ENCODE measurements at places on chromosomes 1 and 21.

DNA sequence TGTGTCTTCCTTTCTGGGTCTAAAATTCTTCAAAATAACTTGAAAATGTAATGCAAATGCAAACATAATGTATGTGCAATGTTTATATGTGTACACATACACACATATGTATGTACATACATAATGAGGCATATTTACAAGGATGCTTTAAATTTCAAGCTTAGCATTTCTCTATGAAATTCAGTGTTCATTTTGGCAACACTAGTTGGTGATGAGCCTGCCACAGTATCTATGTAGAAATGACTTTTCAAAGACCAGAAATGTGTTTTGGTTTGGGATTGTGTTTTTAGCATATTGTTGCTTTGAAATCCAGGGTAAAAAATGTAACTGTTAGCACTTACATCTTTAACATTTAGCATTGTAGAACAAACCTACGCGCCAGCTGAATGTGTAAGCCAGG is 10.1 kb downstream of the GABPA start:
- no peak for DNase-seq

DNA sequence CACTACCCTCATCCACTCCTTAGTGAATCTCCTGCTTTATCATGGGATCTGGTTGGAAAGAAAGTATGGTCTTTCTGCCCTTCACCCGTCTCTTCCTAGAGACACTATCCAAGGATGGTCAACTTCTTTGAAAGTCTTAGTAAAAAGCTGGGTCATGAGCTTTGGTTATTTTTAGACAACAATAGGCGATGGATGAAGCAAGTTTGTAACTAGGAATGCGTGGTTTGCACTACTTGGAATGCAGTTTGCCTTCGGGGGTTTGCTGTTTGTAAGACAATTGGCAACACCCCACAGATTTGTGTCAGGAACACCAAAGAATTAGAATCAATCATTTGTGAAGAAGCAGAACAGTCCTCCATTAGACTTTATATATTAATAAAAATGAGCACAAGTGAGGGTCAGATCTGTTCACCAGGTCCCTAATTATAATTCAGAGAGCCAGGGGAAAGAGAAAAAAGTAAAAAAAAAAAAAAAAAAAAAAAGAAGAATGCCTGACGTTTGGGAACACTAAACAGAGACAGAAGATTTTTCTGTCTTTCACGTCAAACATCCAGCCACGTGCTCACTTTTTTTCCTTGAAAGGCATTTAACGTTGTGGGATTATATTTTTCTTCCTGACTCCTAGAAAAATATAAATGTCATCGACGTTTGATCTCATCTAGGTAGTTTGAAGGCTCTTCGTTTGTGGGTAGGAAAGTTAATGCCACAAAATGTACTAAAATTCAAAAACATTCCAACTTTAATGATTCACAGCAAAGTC is 60.7 kb upstream of the BTG3 start:
- DNase-seq = no peak

DNA sequence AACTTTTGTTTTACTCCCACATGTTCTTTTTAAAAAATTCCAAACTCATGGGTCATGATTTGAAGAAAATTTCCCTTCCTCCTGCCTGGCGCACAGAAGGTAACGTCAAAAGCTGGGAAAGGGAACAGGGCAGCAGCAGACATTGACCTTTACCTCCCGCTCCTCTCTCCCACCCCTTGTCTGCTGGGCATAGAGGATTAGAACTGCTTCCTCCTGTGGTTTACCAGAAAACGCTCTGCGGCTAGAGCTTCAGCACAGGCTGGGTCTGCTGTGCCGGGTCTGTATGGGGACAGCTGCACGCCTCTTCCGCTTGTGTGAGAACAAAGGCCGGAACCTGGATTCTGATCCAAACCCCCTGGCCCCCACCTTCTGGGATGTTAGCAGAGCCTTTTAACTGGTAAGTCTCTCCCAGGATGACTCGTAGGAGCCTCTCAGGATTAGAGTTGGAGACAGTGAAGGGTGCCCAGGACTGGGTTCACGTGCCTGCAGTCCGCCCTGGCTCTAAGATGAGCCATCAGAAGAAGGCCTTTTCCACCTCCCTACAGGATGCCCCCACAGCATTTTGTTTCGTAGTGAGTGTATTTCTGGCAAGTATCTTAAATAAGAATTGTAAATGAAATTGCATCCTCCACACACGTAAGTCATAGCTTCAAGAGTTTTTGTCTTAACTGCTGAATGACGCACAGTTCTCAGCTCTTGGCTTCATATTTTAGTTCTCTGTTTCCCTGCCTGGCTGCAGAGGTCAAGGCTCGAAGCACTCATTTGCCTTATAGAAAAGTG is 5.2 kb downstream of the H6PD start:
- no peak for DNase-seq

DNA sequence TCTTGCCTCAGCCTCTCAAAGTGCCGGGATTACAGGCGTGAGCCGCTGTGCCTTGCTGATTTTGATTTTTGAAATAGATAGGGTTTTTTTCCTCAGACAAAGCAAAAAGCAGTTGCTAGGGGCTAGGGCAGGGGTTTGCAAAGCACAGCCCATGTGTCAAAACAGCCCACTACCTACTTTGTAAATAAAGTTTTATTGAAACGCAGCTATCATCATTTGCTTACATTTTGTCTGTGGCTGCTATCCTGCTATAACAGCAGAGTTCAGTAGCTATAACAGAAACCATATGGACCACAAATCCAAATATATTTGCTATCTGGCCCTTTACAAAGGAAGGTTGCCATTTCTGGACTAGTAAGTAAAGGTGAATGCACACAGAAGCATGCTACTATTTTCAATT is 44.8 kb downstream of the NUF2 start:
- DNase-seq = no peak

DNA sequence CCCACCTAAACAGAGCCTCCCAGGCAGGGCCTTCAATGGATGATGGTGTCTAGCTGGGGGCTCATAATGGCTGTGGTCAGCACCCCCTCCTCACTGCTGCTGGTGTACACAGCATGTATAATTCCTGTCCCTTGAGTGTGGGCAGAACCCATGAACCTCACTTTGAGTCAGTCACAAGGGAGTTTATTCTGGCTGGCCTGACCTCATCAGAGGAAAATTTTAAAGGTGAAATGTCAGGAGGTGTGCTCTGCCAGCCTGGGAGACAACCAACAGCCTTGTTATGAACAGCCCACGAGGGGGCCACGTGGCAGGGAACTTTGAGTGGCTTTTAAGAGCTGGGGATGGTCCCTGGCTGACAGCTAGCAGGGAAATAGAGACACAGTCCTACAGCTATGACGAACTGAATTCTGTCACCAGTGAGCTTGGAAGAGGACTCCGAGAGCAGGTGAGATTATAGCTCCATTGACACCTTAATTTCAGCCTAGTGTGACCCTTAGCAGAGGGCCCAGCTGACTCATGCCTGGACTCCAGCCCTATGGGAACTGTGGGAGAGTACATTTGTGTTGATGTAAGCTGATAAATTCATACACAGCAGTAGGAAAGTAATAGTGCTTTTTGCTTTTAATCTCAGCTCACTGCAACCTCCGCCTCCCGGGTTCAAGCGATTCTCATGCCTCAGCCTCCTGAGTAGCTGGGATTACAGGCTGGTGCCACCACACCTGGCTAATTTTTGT is 73.5 kb upstream of the RUNX3 start:
- DNase-seq = no peak

DNA sequence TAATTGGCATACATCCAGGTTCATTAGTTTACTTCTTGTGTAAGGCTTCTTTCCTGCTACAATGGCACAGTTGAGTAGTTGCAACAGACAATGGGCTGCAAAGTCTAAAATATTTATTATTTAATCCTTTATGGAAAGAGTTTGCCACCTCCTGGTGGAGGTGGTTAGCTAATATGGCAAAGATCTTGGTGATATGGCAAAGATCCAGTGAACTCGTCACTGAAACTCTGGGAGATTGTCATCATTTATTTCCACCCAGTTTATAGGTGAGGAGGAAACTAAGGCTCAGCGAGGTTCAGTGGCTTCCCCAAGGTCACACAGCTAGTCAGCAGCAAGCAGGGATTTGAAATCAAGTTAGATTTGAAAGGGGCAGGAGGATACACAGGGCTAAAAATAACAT is 16.1 kb upstream of the IFFO2 start:
- DNase-seq = no peak

DNA sequence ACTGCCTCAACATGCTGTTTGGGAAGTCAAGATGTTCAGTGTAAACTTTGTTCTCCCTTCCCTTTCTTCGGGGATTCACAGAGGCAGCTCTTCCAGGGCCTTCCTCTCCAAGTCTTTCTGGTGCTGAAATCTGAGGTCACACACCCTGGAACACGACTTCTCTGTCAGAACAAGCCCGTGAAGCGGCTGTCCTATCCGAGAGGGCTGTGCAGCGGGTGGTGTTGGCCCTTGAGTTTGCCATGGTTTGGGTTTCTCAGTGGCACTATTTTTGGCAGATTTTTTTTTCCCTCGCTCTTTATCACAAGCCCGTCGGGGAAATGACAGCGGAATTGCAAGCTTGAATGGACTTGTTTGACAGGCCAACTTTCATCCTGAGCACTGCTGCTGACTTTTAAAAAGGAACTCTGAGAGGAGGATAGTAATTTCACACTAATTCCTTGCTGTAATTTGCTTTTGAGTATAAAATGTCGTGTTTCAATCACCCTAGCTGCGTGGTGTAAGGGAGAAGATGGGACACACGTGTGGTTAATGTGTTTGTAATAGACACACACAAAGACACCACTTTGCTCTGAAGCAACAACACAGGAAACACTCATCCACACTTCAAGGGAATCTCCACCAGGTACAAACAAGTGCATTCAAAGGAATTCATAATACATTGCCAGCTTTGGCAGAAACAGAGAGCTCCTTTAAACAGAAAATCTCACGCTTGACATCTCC is 60.1 kb upstream of the TARBP1 start:
- DNase-seq = no peak

- DNase-seq = no peak
These were observed 4.4 kb upstream of the DVL1 start for GRCh38 chr1:1353389-1354151.

DNA sequence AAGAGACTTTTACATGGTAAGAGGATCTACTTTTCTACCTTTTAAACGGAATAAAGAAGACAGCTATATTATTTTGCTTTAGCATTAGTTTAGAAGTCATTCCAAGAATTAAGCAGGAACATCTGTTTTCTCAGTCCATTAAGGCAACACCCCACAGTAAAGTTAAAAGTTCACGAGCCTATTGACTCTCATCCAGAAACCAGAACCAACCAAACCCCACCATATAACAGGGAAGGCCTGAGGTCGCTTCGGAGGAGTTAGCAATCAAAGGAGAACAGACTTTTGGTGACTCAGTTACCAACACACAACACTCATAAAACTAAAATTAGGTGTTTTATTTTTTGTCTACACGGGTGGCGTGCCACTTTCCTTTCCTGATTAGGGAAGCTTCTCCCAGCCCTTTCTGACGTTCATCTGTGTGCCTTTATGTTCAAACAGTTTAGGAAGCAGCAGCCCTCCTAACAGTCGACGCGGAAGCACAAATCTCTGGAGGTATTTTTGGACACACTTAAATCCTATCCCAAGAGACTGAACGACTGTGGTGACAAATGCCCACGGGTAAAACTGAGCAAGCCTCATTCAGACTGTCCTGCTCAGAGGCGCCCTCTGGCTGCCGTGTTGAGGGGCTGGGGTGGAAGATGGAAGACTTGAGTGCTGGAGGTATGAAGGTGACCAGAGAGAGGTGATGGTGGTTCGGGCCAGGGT is 8.6 kb upstream of the PLA2G2C start:
- no peak for DNase-seq

- no peak for DNase-seq
These were observed 28.2 kb downstream of the LACTBL1 start for GRCh38 chr1:22944346-22945055.

DNA sequence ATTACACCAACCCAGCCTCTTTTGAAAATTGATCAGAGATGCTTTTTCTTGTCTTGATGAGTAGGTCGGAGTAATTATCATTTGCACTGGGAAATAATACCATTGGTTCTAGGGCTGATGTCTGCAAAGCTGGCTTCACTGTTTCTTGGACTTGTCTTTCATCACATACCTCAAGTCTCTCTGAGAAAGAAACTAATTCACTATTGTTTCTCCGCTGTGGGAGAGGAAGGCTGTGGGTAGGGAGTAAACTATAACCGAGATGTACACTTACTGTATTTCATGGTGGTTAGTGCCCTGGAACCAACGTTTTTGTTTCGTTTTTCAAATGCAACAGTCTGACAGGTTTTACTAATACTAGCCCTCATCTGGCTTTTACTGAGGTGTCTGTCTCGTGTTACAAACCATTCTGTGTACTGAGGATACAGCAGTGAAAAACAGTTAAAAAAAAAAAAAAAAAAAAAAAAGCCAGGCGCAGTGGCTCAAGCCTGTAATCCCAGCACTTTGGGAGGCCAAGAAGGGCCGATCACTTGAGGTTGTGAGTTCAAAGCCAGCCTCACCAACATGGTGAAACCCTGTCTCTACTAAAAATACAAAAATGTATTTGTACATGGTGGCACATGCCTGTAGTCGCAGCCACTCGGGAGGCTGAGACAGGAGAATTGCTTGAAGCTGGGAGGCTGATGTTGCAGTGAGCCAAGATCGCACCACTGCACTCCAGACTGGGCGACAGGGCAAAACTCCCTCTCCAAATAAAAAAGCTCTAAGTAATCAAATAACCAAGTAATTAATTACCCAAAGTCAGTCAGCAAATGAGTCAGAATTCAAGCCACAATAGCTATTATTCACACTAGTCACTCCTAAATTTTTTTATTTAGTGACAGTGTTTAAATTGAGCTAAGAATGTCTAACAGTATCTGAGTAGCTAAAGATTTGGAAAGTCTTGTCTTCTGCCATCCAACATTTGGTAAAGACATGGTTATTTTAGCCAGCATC is 23.3 kb downstream of the TOMM20 start:
- DNase-seq = no peak

- no peak for DNase-seq
These were observed 18.0 kb upstream of the STUM start for GRCh38 chr1:226530591-226530990.

GRCh38 chr1:115133440-115133839 is 44.1 kb upstream of the TSPAN2 start:
- DNase-seq = no peak

DNA sequence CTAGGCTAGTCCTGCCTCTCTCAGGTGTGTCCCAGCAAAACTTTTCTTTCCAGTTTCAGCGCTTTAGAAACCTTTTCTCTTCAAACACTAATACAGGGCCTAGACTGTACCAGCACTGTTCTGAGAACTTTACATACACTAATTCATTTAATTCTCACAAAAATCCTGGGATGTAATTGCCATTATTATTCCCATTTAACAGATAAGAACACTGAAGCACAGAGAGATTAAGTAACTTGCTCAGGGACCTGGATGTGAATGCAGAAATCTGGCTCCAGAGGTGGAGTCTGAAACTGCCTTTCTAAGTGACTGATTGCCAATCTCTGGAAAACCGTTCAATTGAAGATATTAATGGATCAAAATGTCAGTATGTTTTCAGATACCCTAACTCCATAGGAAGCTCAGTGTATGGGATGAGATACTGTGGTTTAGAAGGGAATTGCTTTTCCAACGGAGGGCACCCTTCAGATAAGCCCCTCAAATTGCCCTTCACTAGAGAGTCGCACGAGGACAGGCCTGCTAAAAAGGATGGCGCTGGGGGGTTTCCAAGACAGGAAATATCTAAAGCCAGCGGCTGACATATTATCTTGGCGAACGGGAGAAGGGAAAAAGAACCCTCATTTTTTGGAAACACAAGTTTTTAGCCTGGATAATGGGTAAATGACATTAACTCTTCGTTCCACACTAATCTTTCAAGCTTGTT is 698 bp upstream of the UCK2 start:
- DNase-seq = no peak
